Activated T-helper 1 cell treated with anti-CD3 and anti-CD28 coated beads, Interleukin-2, amount 50 U/mL, for 16 hours (primary cell): ENCODE measurements at places on chromosomes 12 and 14.

- DNase-seq, result no peak
Measured at GRCh38 chr12:62934799-62935674, at the start of gene PPM1H. PPM1H (minus strand) TSS chr12:62935150; CDS start chr12:62934736, 414 bp downstream.

DNA sequence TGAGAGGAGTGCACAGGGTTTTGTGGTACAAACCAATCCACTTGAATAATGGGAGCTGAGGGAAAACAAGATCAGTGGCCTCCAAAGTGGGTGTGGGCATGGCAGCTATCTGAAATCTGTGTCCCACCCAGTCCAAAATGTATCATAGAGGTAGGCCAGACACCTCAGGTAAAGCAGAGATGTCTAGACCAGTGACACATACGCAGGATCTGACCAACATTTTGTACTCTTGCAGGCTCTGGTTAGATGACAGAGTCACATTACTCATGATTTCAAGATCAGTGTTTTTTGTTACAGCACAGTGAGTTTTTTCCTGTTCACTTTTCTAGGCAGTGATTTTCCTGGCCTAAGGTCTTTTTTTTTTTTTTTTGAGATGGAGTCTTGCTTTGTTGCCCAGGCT lies 211.8 kb downstream of the PCNX1 start:
- no peak for DNase-seq

DNA sequence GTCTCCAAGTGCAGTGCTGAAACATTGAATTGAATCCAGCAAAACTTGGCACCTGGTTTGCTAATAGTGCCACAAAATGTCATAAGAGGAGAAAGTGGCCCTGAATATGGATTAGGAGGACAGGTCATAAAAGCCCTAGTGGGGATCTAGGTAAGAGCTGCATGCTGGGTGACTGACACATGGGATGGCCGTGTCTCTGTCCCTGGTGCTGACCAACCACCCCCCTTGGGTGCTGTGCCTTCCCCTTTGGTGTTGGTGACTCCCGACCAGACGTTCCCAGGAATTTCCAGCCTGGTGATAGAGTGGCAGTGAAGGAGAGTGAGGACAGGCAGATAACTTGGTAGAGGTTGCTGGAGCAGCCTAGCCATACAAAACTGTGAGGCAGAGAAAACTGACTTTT lies 142.8 kb downstream of the VRK1 start:
- no peak for DNase-seq

GRCh38 chr14:64053694-64054669 lies 201.2 kb downstream of the SYNE2 start:
- no peak for DNase-seq

DNA sequence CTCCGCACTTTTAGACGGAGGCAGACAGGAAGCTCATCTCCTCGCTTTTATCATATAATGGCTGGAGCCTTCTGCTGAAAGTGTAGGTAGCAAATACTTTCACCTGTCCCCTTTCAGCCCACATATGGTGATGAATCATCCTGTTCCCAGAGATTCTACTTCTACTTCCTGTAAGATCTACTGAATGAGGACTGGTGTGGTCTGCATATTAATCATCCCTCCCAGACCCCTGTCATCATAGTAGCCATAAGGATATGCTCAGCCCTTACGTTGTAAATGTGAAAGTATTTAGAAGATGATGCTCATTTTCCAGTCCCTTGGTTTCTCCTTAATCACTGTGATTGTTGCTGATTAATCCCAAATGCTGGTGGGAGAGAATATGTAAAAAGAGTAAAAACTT lies 268.2 kb upstream of the GRIP1 start:
- no peak for DNase-seq

DNA sequence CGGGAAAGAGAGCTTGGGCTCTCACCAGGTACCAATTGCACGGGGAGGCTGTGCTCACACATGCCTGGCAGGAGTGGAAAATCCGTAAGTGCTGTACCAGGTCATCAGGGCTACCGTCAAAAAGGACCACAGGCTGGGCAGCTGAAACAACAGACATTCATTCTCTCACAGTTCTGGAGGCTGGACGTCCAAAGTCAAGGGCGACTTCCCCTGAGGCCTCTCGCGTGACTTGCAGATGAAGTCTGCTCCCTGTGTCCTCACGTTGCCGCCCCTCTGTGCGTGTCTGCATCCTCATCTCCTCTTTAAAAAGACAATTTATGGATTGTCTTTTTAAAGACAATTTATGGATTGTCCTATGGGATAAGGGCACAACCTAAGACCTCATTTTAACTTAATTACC lies 73.8 kb upstream of the FZD10 start:
- DNase-seq, result no peak

DNA sequence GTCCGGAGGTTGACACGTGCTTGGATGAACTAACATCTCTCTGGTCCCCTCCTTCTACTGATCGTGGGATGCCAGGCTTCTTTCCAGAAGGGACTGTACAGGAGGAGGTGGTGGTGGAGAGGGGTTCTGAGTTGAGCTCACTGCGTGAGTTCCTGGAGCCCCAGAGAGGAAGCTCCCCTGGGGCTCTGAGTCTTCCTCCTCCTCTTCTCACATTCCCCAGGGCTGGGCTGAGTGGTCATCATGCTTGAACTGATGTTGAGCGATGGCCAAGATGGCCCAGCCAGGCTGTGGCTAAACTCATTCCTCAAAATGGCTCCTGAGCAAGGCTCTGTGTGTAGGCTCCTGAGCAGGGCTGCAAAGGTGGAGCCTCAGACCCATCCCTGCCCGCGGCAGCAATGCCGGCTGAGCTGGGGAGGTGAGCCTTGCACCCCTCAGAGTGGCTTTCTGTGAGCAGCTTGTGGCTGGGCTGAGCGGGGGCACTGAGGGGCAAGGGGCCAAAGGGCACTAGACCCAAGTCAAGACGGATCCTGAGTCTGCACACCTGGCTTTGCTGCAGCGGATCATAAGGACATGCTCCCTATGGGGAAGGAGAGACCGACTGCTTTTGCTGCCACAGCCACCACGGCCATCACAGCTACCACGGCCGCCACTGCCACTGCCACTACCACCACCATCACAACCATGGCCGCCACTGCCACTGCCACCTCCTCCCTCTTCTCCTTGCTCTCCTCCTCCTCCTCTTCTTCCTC lies 35.4 kb downstream of the MEG3 start:
- DNase-seq, result no peak

DNA sequence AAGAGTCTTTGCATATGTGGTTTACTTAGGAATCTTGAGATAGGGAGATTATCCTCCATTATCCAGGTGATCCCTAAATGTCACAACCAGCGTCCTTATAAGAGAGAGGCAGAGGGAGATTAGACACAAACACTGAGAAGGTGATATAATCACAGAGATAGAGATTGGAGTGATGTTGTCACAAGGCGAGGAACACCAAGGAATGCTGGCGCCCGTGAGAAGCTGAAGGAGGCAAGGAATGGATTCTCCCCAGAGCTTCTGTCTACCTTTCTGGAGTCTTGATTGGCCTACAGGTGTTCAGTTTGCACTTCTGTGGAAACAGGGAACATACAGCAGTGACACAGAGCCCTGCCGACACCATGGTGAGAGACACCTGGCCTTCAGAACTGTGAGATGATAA lies 101.6 kb downstream of the ANO4 start:
- DNase-seq, result no peak
